CD4-positive, alpha-beta T cell treated with Interleukin-15 for 4 hours (primary cell): ENCODE measurements at places on chromosomes 4 and X.
A peak's percentile ranks its signal among the peaks of the same experiment; 100 is the strongest.

DNA sequence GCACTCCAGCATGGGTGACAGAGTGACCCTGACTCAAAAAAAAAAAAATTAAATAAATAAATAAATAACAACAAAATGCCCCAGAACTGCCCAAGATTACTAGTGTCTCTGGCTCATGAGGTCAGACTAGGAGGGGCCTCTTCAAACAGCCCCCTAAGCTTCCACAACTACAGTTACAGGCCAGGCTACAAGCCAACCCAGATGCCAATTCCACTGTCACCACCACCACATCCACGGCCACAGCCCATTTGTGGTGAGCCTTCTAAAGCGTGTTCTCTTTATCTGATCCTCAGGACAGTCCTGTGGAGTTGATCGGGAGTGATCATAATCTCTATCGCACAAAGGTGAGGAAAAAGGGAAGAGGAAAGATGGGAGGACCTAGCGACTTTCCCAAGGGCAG lies 36.6 kb downstream of the IGFBP7 start:
- DNase-seq: no peak

DNA sequence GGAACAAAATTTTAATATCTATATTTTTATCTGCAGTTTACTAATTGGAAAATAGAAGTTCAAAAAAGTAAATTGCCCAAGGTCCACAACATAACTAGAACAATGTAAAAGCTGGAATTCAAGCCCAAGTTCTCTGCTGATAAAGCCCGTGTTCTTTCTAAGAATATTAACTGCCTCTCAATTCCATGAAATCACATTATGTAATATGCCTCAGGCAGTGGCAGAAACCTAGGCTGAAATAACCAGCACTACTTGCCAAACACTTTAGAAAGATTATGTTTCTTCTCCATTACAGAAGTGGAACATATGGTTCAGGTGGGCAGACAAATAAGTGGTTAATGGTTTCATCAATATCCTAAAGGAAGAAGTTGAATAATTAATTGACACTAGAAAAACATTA lies 56.7 kb upstream of the ADGRL3 start:
- DNase-seq: no peak

GRCh38 chr4:17618926-17619325 lies 4.5 kb downstream of the MED28 start:
- no peak for DNase-seq

- DNase-seq: no peak
Measured at GRCh38 chrX:24262309-24262708, 51.6 kb downstream of the SUPT20HL2 start.

DNA sequence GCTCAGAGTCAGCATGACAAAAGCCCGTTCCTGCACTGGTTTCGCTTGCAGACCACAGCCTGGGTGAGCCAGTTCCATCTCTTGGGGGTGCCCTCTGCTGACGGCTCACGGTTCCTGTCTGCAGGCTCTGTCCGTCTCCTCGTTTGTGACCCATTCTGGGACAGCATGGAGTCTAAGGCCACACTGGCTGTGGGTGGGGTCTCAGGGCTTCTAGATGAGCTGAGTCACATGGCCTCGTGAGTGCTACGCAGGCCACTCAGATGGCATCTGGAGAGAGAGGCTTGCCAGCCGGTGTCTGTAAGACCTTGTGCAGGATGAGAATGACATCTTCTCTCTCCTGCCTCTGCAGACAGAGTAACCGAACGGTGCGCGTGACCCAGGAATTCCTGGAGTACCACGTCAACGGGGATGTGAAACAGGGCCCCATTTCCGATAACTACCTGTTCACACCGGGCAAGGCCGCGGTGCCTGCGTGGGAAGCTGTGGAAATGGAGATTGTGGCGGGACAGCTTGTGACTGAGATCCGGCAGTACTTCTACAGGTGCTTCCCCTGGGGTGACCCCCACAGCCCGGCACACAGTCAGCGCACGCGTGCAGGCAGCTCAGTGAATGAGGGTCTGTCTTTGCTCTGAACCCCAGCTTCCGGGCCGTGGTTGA lies 31.6 kb upstream of the MRFAP1 start:
- no peak for DNase-seq

- no peak for DNase-seq
Measured at GRCh38 chrX:119654112-119654531, 38.8 kb downstream of the SEPTIN6 start.

- no peak for DNase-seq
Measured at GRCh38 chr4:25818371-25818871, 44.4 kb downstream of the SEL1L3 start.

DNA sequence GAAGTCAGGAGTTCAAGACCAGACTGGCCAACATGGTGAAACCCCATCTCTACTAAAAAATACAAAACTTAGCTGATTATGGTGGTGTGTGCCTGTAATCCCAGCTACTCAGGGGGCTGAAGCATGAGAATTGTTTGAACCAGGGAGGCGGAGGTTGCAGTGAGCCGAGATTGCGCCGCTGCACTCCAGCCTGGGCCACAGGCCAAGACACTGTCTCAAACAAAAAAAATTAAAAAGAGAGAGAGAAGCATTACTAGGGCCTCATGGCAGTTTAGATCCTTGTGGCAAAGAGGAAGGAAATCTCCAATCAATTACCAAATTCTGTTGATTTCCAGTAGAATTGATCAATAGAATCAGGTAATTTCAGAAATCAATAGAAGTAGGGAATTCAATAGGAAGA lies 16.8 kb upstream of the SLC34A2 start:
- no peak for DNase-seq

- DNase-seq: no peak
Measured at GRCh38 chrX:69556060-69557011, 52.2 kb downstream of the NALF2 start.

GRCh38 chr4:140844061-140844460 lies 87.9 kb upstream of the TBC1D9 start:
- no peak for DNase-seq

DNA sequence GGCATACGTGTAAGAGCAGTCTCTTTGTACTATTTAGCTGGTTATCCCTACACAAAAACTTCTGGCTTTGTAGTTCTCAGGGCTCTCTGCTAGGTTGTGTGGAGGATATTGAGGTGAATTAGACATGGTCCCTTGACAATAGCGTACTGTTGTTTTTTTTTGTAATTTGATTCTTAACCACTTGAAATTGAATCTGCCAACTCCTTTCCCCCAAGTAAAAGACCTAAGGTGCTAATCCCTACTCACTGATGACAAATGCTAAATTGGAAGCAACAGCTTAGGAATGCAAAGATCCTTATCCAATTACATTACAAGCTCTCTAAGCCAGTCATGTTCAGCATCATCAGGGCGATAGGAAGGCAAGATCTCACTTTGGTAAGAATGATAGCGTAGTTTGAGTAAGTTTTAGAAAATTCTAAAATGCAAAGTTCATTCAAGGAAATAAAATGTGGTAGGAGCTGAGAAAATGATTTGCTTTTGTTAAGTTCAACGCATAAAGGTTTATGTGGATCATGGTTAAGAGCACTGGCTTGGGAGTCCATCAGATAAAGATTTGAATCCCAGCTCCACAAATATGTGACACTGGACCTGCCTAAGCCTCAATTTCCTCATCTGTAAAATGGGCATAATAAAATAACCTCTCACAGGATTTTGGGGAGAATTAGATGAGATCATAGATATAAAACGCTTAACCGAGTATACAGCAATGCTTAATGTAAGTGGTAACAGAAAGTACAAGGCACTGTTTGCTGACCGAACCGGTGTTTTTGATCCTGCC lies 39.3 kb downstream of the DOCK11 start:
- DNase-seq: no peak

DNA sequence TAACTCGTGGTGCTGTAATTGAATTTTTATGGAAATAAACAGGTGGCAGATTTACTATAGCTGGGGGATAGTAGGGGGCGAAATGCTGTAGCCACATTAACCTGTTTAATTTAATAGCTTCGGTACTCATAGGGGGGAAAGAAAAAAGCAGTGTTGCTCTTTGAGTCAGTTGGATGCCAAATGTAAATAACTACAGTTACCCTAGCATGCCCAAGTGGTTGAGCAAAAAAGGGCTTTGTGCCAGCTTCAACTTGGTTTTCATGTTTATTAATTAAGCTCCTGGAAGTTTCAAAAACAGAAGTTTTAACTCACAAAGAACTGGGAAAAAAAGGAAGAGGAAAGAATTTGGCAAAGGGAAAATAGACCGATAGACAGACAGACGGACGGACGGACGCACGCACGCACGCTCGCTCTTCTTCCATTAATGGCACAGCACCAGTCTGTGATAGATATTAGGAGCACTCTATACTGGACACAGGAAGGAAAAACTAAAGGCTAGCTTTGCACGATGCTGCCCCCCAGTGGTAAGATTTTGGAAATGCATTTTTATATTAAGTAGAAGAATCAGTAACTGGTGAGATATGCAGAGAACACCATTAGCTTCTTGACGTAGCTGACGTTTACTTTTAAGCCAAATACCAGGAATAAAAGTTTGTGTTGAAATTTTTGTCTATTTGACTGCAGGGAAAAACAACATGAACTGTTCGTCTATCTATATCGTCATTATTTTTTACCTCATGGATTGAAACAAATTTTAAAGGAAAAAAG lies 151.8 kb downstream of the SLC7A11 start:
- DNase-seq: peak; percentile 39

DNA sequence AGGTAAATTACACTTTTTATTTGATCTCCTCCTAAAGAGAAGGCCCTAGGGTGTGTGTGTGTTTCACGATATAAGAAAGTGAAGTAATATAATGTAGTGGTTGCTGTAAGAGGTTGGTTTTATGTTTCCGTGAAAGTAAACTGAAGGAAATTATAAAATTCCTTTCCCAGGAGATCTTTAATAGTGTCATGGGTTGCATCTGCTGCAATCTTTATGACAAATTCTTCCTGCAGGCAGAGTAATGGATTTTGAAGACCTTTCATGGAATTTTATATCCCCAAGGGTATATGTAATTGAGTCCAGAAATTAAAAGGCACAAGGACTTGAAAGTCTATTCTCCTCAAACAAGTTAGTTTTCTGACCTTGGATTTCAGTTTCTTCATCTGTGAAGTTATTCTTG lies 538.6 kb downstream of the ANKRD50 start:
- no peak for DNase-seq

- DNase-seq: no peak
Measured at GRCh38 chrX:149858592-149858991, 22.4 kb upstream of the MAGEA8 start.

- no peak for DNase-seq
Measured at GRCh38 chr4:168666531-168666930, 169.7 kb downstream of the PALLD start.

- DNase-seq: no peak
Measured at GRCh38 chr4:7171191-7171900, 21.0 kb upstream of the SORCS2 start.

- DNase-seq: no peak
Measured at GRCh38 chrX:140697618-140698017, 11.9 kb upstream of the LINC00632 start.

- no peak for DNase-seq
Measured at GRCh38 chr4:56410247-56411062, 23.2 kb upstream of the AASDH start.

- no peak for DNase-seq
Measured at GRCh38 chr4:169293343-169294176, 22.8 kb upstream of the SH3RF1 start.

DNA sequence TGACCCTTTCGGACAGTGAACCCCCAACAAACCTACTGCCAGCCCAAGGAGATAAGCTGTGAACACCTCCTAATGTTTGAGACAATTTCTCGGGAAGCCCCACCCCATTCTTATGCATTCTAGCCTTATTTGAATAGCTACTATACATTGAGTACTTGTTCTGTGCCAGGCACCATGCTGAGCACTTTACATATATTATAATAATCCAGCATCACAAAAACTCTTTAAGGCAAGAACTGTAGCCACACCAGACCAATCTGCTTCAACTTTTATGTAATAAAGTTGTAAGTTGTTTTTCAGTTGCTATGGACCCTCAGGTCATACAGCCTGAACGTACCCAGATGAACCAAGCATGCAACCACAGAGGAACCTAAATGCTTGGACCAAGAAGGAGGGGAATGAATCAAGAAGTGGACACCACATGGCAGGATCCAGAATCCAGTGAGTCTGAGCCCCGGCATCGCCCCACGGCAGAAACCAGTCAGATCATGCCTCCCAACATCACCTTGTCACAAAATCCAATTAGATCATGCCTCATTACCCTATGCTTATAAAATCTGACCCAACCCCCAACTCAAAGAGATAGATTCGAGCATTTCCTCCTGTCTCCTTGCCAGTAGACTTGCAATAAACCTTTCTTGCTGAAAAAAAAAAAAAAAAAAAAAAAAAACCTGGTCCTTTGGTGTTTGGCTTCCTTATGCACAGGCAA lies 225.0 kb downstream of the QDPR start:
- DNase-seq: no peak

- DNase-seq: no peak
Measured at GRCh38 chr4:24988776-24989175, 42.0 kb downstream of the LGI2 start.

- no peak for DNase-seq
Measured at GRCh38 chr4:127118681-127119080, 514.1 kb upstream of the INTU start.
